ENCODE measurements at places on chromosomes 11 and 22.

DNA sequence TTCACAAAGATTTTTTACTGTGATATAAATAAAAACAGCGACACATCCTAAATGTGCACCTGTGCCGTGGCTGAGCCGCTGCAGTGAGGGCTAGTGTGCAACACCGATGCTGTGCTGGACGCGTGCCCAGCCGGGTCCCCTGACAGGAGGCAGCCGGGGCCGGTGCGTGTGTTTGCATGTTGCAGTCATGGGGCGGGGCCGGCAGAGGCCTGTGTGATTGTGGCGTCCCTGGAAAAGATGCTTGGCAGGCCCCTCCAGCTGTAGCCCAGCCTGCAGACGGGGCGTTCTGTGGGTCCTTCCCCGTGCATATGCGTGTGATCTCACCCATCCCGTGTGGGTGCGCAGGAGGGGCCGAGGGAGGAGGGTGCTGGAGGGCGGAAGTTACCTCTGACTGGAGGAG is 30.6 kb downstream of the MUC6 start:
- no peak for DNase-seq

GRCh38 chr22:37752189-37753087 is 55.3 kb upstream of the GCAT start:
- peak; percentile 94 for DNase-seq

GRCh38 chr11:91086028-91086427 is 863.2 kb upstream of the CHORDC1 start:
- no peak for DNase-seq

DNA sequence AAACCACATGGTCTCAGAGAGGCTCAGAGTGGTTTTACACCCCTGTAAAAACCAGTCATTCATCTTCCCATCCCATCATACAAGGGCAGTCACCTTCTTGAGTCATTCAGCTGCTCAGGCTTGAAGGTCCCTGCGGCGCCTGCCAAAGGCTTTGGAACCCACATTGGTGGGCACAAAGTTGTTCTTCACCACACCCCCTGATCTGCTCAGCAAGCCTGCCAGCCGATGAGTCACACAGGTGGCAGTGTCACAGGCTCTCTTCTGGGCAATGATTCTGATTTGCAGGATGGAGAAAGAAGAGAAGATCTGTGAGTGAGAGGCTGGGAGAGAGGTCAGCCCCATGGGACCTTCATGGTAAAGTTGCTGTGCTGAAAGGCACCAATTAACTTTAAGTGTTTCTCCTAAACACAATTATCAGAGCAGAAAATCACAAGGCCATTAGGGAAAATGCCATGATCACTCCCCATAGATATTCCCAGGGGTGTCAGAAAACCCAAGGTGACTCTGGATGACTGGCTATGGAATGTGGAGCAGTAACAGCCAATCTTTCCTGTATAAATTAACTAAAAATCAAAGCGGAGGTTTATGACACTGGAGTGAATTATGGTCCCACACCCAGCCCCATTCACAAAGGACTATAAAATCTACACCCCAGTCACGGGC is 4.4 kb downstream of the CALCA start:
- DNase-seq: no peak

DNA sequence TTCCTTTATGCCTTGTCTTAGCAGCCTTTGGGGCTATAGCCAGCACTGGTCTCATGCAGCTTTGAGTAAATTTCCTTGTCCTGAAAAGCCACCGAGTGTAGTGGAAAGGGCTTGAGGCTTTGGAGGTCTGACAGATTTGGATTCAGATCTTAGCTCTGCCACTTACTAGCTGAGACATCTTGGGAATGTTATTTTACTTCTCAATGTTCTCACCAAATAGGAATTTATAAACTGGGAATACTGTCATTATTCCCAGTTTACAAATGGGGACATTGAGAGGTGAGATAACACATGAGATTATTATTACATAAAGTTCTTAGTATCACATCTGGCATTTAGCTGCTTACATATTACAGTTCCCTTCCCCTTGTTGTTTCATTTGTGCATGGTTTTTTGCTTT is 95.5 kb downstream of the COMMD9 start:
- no peak for DNase-seq

DNA sequence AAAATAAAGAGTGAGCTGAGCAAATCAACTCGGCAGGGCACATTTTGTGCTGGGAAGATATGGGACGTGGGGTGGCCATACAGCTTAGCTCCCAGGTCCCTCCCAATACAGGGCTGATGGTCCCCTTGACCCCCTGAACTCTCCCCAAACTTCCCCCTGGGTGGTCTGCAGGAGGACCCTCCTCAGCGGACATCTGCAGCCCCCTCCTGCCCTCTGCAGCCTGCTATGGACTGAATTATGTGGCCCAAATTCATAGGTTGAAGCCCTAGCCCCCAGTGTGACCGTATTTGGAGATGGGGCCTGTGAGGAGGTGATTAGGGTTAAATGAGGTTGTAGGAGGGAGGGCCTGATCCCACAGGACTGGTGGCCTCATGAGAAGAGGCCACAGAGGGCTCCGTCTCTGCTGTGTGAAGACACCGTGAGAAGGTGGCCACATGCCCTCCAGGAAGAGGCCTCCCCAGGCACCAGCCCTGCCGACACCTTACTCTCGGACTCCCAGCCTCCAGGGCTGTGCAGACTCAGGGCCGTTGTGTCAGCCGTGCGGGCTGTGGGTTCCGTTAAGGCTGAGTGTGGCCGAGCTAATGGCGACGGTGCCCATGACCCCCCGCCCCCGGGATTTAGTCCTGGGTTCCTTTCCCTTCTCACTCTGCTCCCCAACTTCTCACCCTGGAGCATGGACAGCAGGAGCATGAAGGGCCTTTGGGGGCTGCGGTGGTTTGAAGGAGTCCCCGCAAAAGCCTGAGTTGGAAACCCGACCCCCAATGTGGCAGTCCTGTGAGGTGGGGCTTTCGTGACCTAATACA is 1042.8 kb downstream of the BRD1 start:
- no peak for DNase-seq

DNA sequence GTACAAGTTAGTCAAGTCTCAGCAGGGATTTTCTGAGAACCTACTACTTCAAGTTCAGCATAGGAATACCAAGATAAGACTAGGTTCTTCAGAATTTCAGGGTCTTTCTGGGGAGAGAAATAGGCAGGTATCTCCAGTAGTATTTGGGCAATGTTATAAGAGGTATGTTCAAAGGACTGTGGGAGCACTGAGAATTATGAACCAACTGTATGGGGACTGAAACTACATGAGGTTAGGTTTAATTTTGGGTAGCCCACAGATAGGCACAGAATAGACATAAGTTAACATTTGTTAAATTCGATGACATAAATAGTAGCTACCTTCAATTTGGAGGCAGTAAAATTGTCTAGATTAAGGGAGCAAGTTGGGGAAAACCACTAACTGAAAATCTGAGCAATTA is 9.2 kb upstream of the GAB2 start:
- no peak for DNase-seq

GRCh38 chr11:117095284-117096161 is 2.7 kb downstream of the SIK3 start:
- DNase-seq: no peak

DNA sequence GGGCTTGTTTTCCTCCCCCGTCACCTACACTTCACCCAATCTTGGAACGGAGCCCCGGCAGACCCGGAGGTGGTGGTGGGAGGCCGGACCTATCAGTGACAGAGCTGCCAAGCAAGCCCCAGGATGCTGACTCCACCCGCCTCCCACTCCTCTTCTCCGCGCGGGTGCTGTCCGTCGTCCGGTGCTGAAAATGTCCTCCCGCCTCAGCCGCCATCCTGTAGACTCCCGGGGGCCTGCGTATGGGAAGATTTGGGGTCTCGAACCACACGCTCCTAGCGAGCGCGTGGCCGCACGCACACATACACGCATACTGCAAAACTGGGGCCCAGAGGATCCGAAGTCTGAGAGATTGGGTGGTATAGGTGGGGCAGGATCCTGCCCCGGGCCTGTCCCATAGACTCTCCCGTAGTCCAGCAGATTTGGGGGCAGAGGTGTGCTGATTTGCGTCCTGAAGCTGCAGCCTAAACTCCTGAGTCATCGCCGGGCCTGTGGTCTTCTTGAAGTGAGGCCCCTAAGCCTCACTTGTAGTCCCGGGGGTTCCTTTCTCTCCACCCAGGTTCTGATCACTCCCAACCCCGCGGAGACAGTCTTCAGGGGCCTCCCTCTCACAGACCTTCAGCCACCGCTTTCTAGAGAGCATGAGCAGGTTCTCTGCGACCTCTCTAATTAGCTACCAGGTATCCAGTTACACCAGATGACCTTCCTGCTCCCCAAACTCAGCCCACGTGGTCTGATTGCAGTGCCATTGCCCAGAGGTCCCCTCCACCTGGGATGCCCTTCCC is 796 bp upstream of the YIF1A start:
- no peak for DNase-seq

- no peak for DNase-seq
Observed at GRCh38 chr11:111429066-111429506, 50.0 kb upstream of the POU2AF1 start.

- DNase-seq: no peak
Observed at GRCh38 chr11:86442420-86442819, 67.7 kb downstream of the CCDC81 start.

DNA sequence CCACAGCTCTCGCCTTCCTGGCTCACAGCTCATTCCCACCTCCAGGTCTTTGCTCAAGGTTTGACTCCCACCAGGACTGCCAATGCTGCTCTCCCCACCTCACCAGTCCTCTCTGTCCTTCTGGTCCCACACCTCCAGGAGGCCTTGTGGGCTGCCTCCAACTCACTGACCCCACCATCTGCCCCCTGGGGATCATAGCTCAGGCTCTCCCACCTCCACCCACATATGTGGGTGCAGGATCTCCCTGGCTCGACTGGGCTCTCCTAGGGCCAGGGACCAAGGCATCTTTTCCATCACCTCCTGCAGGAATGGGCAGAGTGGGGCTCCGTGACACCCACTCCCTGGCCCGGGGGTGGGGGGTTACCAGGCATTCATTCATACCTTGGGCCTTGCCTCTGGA is 13.8 kb upstream of the SSTR3 start:
- DNase-seq: no peak

DNA sequence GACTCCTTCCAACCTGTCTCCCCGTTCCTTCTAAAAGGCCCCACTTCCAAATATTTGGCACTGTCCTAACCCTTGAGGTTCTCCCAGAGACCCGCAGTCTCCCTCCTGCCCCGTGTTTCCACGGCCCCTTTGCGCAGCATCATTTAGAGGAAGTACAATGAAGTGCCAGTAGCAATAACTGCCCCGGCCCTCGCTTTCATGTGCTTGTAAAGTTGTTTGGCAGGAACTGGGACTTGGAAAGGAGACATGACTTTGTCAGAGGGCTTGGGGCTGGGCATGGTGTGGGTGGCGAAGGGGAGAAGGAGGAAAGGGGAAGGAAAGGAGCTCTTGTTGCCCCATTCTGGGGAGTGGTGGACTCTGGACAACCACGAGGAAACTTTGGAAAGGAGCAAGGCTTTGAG is 2.6 kb downstream of the CD44 start:
- no peak for DNase-seq

- no peak for DNase-seq
Observed at GRCh38 chr22:48247829-48248228, 1485.4 kb downstream of the TBC1D22A start.

- no peak for DNase-seq
Observed at GRCh38 chr11:121270001-121270678, 22.4 kb upstream of the SC5D start.

GRCh38 chr11:19842505-19842904 is 129.9 kb downstream of the NAV2 start:
- no peak for DNase-seq

GRCh38 chr11:13494051-13494450 is 1.7 kb downstream of the PTH start:
- DNase-seq: no peak

DNA sequence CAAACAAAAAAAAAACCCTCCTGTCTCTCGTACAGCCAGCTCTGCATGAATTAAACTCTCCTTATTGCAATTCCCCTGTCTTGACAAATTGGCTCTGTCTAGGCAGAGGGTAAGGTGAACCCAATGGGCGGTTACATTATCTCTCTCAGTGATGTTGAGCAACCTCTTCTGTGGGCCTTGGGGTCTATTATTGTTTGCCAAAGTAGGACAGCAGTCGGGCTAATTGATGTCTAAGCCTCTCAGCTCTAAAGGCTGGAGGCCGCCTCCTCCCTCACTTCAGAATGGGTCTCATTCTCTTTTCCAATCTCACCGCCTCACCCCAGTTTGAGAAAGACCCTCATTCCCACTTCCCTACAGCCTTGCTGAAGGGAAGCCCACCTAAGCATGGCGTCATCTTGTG is 1.3 kb upstream of the SLC25A45 start:
- DNase-seq: no peak

DNA sequence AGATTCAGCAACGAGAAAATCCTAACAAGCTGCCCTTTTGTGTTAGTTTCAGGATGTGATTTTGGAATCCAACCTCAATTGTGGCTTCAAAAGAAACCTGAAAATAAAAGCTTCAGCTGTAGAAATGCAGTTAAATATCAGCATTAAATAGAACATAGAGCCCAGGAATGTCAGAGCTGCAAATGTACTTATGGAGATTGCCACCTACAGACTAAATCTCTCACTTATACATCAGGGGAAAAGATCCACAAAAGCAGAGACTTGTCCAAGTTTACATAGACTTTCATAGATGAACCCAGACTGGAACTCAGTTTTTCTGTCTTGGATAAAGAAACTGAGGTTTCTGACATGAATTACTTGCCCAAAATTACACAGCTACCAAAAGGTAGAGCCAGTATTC is 446.6 kb downstream of the DLG2 start:
- DNase-seq: no peak

DNA sequence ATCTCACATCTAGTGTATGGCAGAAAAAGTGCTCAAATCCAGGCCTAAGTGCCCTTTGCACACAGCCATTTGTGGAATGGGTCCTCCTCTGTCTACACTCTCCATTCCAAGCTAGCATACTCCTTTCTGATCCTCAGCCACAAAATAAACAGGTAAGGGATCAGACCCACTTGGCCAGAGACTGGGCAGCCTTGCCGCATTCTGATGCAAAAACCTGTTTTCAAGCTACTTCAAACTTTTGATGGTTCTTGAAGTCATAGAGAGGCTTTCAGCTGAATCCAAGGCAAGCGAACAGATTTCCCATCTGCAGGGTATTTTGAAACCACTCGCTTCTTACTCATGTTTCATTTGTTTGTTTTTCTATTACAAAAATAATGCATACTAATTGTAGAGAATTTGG is 136.6 kb upstream of the NAV2 start:
- DNase-seq: no peak

DNA sequence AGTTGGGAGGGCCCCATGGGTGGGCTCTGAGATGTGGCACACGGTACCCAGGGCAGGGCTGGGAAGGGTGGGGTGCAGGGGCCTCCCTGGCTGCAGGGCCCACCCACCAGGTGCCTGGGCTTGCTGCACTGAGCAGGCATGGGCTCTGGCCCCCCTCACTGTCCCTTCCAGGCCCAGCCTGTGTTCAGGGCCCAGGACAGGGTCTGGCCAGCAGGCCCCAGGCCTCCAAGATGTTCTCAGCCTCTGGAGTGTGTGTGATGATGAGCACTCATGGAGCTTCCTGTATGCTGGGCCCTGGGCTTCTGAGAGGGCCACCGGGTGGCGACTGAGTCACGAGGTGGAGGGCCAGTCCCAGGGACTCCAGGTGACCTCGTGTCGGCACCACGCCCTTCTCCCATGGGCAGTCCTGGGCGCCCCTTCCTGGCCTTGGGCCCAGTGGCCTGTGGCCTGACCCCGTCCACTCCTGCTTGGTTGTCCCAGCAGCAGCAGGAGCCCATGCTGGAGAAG is 55.9 kb upstream of the CCDC188 start:
- no peak for DNase-seq

Data from ELF-1 (cell line).